ENCODE measurements at places on chromosomes 12 and 14.

- DNase-seq, result no peak
Measured at GRCh38 chr14:81392976-81393643, 7.0 kb downstream of the STON2 start.

GRCh38 chr14:86787717-86788116, 1205.3 kb downstream of the GALC start:
- DNase-seq, result no peak

GRCh38 chr14:31229009-31229408, 21.4 kb upstream of the HECTD1 start:
- no peak for DNase-seq

DNA sequence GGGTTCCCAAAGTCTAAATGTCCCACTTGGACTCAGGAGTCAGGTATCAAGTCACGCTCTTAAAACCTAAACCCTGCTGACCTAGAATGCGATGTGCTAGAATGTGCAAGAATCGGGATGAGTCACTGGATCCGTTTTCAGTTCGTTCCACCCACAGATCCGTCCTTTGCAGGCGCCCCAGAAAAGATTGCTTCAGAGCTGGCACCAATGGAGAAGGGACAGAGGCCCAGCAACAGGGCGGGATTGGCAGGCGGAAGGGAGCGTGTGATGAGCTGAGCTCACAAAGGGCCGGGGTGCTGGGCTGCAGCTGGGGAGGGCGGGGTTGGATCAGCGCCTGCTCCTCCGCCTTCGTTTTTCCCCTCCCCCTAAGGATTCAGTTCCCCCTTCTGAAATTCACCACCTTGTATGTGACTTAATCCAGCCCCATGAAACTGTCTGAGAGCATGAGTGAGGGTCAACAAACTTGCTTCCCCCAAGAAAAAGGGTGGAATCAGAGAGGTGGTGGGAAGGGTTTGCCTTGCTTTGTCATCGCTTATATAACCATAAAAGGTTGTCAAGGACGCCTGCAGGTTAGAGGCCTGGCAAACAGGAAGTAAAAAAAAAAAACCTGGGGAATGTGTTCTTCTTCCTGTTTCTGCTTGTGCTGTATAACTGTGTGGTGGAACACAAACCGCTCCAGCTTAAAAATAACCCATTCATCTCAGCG, 2.8 kb upstream of the UBC start:
- peak; percentile 94 for DNase-seq

- no peak for DNase-seq
Measured at GRCh38 chr12:68560851-68561422, 49.8 kb upstream of the RAP1B start.

DNA sequence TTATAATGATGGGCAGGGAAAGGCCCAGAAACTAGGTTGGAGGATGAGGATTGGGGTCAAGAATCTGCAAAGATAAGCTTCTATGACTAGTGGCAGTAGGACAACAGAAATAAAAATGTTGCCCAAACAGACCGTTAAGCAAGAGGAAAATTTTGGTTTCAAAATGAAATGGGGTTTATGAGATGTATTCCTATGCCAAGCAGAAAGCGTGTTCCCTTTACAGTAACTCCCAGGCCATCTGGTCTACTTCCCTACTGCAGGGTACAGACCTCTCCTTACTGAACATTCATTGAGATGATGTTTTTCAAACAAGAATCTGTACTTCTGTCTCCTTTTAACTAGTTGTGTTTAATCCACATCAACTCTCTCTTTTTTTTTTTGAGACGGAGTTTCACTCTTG, 20.4 kb upstream of the TMEM229B start:
- no peak for DNase-seq

DNA sequence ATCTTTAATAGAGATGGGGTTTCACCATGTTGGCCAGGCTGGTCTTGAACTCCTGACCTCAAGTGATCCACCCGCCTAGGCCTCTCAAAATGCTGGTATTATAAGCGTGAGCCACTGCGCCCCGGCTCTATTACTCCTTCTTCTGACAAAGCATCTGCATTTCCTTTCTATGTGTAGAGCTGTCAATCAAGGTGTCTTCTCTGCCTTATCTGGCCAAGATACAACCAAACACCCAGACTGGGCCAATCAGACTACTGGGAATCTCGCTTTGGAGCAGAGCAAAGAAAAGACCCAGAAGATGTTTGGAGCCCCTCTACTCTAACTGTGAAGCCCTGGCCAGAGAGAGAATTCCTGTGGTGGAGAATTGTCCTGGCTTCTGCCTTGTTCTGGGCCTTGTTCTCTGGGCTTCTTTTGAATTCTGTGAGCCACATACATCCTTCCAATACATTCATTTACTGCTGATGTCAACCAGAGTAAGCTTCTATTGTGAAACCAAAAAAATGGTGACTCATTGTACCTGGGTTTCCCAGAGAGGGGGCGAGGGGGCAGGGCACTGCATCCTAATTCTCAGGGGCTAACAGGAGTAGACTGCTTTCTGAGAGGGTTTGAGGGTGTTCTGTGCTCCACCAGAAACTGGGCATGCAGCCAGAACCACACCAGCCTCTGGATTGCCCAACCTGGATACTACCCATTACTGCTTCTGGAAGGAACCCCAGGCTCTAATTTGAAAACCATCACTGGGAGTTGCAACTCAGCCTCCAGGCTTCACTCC, 18.8 kb upstream of the FLVCR2 start:
- peak; percentile 81 for DNase-seq

DNA sequence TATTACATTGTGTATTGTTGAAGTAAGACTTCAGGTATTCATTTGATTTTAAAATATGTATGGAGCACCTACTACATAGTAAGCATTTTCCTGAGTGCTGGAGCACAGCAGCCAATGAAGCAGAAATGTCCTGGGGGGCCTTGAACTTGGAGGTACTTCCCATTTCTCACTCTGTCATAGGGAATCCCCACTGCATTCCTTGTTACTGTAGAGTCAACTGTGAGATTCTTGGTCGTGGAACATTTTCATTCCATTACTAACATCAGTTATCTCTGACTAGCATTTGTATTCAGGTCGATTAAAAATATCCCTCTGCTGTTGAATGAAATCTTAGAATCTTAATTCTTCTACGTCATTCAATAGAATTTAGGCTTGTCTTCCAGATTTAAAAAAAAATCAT, 66.7 kb downstream of the PDE3A start:
- DNase-seq, result no peak

GRCh38 chr14:103247169-103247606, 86.8 kb upstream of the EIF5 start:
- no peak for DNase-seq

DNA sequence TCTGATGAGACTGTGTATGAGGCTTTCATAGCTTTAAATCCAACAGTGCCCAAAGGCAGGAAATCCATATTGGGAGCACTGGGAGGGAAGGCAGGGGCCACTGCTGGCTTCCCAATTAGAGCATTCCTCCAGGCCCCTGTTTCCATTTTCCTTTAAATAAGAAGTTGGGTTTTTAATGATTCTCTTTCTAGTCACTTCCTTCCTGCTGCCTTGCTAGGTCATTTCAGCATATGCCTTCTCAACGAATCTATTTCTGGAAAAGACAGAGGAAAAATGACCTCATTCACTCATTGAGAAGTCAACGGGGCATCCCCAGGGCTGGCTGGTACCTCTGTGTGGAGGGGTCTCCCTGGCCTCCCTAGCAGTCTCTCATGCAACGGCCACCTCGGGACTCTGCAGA, 43.5 kb downstream of the IGF1 start:
- no peak for DNase-seq

DNA sequence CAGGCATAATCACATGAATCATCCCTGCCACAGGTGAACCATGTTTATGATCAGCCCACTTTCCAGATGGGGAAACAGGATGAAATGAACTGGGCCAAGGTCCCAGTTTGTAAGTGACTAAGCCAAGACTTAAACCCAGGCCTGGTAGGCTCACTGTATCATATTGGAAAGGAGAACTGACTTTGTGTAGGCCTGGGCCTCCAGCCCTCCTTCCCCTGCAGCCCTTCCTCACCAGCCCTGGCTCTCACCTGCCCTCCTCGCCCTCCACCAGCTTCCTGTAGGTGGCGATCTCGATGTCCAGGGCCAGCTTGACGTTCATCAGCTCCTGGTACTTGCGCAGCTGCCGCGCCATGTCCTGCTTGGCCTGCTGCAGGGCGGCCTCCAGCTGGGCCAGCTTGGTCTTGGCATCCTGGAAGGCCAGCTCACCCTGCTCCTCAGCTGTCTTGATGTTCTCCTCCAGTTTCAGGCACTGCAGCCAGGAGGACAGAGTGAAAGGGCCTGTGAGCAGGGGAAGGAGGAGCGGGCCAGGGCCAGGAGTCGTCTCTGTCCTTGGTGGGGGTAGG, 19.8 kb downstream of the KRT80 start:
- no peak for DNase-seq

DNA sequence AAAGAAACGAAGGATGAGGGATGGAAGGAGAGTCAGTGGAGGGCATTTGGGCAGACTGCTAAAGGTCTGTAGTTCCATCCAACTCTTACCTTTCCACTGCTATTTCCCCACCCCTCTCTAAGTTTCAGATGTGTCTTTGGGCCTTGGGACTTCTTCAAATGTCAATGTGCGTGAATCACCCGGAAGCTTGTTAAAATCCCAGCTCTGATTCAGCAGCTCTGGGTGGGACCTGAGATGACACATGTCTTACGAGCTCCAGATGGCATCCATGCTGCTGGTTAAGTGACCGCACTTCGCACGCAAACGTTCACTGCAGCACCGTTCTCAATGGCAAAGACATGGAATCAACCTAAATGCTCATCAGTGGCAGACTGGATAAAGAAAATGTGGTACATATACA, 309.9 kb downstream of the VRK1 start:
- DNase-seq, result no peak

- DNase-seq, result no peak
Measured at GRCh38 chr12:103369929-103370328, 125.8 kb downstream of the C12orf42 start.

GRCh38 chr12:3165078-3165980, 88.2 kb downstream of the TSPAN9 start:
- DNase-seq, result no peak

DNA sequence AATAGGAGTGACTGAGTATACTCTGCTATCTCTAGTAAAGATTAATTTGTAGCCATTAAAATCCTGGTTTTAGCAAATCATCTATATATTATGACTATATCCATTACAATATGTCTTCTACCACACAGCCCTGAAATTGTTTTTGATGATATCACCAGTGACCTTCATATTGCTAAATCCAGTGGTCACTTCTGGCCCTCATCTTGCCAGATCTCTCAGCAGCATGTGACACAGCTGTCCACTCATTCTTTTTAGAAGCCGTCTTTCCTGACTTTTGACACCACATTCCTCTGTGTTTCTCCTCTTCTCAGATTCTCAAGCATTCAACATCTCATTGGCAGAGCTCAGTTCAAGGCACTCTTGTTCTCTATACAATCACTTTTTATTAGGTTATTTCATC, 54.9 kb downstream of the CPNE8 start:
- DNase-seq, result no peak

GRCh38 chr12:131710464-131711457, at the start of gene SFSWAP:
TSS of gene SFSWAP (plus strand) at chr12:131711090. CDS start at chr12:131711230, 140 bp downstream.
- DNase-seq, result peak; percentile 76

All from T-helper 2 cell treated with Interferon-gamma antibody and Interleukin-4, amounts not matched to agents 5 μg/mL and 100 μg/mL, for 36 hours (primary cell).